Renal cortex interstitium (tissue), 15 donors: ENCODE measurements at places on chromosomes 2 and 18.

DNA sequence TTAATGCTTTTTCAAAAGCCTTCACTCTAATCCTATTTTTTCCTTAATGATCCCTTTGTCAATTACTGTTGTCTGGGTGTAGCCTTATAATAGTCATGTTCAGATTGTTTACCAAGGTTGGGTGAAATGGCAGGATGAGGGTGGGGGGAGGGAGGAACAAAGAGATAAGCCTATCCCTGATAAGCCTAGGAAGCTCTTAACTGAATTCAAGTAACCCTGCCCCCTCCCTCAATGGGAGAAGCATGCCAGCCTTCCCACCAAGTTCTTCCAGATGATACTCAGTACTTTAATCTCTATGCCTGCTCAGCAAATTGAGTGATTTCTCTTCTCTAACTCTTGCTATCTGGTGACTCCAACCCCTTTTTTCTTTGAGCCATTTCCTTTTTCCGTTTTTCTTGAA is 180.3 kb upstream of the ETAA1 start:
- DNase-seq: no peak

GRCh38 chr2:78993518-78994148 is 31.9 kb upstream of the REG3G start:
- no peak for DNase-seq

- no peak for DNase-seq
Measured at GRCh38 chr2:101342625-101343008, 34.1 kb upstream of the RNF149 start.

GRCh38 chr2:157692768-157693167 is 64.1 kb upstream of the ACVR1C start:
- no peak for DNase-seq

GRCh38 chr2:162257425-162257824 is 14.2 kb upstream of the FAP start:
- no peak for DNase-seq

- DNase-seq: no peak
Measured at GRCh38 chr18:58314284-58314683, 270.3 kb downstream of the NEDD4L start.

GRCh38 chr2:65374575-65374974 is 57.8 kb downstream of the SPRED2 start:
- no peak for DNase-seq

DNA sequence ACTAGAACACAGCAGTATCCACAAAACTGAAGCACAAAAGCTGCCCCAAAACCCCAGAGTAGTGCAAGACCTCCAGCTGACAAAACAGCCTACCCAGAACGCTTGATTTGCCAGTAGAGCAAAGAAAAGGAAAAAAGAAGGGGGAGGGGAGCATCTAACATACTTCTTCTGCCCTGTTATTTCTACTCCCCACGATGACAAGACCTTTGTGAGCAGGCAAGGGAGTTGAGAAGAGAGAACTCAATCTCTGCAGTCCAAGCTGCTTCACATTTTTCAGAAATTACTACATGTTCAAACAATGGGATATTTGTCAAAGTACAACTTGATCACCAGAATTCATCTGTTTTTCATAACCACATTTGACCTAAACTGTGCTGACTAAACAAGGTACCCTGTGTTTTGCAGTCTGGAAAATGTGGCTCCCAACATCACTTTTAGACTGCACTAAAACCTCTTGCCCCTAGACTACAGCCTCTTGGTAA is 286.7 kb downstream of the EXOC6B start:
- no peak for DNase-seq

DNA sequence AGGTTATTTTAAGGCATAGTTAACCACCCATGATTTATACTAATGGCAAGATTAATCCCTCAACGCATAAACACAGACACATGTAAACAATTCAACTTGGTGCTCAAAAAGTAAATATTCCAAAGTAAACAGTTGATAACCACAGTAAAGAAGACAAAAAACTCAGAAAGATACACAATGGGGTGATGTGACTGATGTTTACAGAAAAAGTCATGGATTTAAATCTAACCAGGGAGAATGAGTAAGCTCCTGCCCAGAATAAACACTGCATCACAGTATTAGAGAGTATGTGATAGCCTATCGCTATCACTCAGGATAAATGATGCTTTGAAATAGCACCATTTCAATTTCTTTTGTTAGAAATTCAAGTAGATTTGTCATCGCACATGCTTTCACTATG is 49.3 kb downstream of the HIBCH start:
- no peak for DNase-seq

- DNase-seq: no peak
Measured at GRCh38 chr2:110802208-110802932, 70.0 kb downstream of the ACOXL start.

DNA sequence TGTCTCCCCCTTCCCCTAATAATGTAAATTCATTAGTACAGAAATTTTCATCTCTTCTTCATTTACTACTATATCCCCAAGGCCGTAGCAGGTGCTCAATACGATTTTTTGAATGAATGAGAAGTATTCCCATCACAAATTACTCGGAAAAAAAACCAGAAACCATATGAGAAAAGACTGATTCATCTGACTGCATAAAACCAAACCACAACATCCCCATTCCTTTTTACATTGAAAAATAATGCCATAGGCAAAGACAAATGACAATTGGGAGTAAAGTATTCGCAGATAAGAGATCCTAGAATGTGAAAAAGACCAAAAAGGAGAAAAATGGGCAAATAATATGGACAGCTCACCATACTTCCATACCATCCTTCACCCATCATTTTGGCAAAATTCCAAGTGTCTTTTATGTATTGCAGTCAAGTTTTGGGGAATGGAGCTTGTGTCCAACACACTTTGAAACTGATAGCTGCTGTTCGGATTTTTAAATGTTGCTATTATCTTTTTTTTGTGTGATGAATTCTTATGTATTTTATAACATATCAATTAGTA is 1.5 kb downstream of the ZC3H8 start:
- no peak for DNase-seq

DNA sequence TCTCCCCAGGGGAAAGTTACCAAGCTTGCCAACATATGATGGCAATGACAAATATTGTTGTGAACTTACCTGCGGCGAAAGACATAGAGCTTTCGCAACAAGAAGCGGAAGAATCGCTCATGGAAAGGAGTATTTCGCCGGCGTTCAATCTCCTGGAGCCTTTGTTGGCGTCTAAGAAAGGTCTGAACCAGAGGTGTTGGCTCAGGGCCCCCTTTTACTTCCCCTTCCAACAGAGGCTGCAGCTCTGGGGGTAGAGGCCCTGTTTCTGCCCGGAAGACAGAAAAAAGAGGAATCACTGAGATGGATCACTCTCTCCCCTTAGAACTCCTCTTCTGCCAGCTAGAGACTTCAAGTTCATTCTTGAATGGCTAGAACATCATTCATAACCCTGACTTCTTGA is 10.8 kb downstream of the GGCX start:
- no peak for DNase-seq

GRCh38 chr2:9753665-9754531 is 89.4 kb upstream of the TAF1B start:
- no peak for DNase-seq

DNA sequence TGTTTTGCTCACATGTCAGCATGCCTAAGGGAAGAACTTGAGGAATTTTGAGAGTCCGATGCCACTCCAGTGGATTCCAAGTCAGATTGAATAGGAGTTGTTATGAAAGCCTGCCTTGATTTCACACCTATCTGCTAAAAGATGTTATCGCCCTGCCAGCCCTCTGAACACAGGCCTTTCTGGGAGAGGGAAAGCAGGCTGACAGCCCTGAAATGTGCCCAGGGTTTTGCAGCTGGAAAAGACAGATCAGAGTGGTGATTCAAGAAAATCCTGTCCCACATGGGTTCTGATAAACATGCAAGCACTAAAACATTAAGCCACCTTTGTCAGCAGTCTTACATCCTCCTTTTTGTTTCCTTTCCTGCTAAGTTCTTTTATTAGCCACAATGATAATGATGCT is 1752.9 kb upstream of the CELF4 start:
- DNase-seq: no peak

DNA sequence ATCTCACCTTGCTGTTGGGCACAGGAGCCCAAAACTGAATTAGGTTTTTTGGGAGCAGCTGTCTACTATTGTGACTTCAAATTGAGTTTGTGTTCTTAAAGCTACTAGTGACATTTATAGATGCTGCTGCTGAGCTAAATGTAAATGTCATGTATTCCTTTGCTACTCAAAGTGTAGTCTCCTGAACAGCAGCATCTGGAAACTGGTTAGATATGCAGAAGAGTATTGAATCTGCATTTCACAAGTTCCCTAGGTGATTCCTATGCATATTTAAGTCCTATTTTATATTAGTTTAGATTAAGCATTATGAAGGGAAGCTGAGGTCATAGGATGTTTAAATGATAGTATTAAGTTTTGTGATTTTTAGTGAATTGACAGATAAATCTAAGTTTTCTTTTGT is 67.5 kb downstream of the RAB3GAP1 start:
- DNase-seq: no peak

GRCh38 chr2:170354855-170355780 is 177.2 kb downstream of the MYO3B start:
- DNase-seq: no peak

- DNase-seq: peak; percentile 25
Measured at GRCh38 chr18:9147440-9148202, 11.0 kb downstream of the ANKRD12 start.

- DNase-seq: no peak
Measured at GRCh38 chr2:219000569-219000960, 7.3 kb upstream of the CRYBA2 start.

GRCh38 chr2:163703386-163703785 is 32.4 kb downstream of the FIGN start:
- DNase-seq: no peak

DNA sequence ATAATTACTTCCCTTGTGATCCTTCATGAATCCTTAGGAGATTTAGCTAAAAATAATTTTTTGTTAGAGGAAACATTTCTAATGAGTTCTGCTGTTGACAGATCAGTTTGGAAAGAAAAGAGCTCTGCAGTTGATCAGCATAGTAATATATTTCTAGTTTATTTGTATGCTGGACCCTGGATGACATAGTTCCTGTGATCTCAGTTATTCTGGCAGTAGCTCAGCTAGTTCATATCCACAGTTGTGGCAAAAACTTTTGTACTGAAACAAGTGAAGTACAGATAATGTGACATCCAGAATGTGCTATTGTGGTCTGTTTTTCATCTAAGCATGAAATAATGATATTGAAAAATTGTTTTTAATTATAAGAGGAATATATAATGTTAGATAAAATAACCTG is 33.7 kb downstream of the ABI2 start:
- no peak for DNase-seq

DNA sequence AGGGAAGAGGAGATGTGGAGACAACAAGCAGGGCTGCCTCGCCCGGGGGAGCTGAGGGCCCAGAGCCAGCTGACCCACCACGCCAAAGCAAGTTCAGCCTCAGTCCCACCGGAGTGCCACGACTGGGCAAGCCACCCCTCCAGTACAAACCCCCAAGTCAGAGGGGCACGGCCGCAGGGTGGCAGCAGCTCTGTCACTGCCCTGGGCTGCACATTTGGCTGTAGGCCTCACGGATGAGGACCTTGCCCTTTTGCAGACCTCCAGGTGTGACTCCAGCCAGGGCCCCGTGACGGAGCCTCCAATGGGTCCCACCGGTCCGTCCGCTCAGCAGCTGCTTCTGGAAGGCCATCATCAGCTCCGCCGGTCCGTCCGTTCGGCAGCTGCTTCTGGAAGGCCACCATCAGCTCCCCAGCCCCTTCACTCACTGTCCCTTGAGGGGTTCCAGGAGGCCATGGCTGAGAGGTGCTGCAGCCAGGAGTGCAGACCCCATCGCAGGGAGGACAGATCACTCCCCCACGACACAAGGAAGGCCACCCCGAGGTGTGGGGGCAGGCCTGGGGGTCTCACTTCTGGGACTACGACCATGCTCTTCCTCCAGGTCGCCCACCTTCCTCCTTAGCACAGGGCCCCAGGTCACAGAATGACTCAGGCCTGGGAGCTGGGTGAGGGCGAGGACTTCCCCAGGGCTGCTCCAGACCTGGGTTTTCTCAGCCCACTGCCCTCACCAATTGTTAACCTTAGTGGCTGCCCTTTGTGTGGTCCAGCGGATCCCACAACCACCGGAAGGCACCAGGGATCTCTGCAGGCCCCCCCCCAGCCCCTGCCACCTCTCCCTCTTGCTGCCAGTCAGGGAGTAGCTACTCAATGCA is 24.6 kb upstream of the STK25 start:
- no peak for DNase-seq

DNA sequence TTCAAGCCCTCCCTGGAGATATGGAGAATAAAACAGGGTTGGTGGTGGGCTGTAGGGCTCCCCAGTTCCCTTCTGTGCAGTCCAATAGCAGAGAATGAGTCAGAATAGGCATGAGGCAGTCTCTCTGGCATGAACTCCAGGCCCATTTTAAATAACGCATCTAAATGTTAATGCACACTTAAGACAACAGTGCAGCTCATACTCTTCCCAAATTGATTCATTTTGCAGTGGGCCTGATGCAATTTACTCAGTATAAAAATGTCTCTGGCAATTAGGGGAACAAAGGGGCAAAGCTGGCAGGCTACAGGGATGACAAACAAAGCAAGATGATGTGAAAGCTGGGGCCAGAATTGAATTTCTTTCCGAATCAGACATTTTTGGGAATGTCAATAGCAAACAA is 402.8 kb downstream of the CLIP4 start:
- no peak for DNase-seq

DNA sequence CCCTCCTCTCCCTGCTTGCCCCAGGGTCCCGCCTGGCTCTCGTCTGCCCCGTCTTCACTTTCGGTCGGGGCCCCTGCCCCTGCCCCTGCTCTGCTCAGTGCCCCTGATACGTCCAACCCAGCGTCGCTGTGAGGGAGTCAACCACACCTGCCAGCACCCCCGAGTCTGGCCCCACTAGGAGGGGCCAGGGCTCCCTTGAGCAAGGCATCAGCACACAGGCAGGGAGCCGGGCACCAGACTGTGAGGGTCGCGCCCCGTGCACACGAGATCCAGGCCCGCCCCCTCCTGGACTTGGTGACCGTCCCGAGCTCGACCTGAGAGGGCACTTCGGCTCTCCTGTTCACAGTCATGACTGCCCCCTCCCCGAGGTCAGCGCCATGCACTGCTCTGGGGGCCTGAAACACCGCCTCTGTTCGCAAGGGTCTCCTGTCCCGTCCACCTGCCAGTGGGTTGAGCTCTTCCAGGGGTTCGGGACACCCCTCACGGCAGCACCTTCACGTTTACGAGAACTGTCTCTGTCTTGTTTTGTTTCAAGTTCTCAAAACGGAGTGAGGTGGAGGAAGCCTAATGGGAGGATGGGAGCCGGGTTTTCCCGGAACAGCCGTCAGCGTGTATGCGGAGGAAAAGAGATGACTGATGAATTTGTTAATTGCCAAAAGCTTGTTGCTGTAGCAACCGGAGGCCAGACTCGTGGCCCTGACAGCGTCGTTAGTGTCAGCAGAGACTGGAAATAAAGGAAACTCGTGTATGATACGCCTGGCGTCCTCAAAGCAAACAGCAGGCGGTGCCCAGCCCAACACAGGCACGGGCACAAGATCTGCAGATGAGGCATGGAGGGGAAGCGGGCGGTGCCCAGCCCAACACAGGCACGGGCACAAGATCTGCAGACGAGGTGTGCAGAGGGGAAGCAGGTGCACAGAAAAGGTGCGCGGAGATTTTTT is 48.2 kb upstream of the KCNG2 start:
- DNase-seq: no peak

GRCh38 chr18:2987876-2988790 is 24.8 kb downstream of the LPIN2 start:
- DNase-seq: no peak
